Left ventricle myocardium inferior (tissue), 1 donor: ENCODE measurements at places on chromosomes 6 and 20.

DNA sequence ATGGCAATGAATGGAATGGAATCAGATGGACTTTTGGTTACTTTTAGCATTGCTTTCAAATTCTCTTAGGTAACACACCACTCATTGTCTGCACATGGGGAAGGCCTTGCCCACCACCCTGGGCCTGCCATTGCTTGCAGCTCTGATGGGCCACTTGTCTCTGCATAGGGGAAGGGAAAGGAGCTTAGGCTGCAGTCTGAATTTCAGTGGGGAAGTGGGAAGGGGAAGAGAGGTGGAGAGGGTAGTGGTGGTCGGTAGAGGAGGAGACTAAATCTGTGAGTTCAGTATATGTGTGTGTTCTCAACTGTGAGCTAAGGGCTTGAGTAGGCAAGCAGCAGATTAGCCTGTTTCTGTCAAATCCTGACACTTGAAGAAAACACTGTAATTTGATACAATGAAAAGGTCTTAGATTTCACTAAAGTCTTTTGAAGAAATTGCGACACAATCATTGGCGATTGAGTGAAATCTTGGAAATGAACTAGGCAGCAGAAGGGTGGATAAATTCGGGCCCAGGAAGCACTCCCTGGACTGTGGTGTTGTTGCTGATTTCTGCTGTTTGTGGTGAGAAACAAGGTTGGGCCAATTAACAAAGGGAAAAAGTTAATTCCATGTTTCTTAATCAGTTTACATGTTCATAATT lies 80.6 kb downstream of the OTOR start:
- no peak for DNase-seq

DNA sequence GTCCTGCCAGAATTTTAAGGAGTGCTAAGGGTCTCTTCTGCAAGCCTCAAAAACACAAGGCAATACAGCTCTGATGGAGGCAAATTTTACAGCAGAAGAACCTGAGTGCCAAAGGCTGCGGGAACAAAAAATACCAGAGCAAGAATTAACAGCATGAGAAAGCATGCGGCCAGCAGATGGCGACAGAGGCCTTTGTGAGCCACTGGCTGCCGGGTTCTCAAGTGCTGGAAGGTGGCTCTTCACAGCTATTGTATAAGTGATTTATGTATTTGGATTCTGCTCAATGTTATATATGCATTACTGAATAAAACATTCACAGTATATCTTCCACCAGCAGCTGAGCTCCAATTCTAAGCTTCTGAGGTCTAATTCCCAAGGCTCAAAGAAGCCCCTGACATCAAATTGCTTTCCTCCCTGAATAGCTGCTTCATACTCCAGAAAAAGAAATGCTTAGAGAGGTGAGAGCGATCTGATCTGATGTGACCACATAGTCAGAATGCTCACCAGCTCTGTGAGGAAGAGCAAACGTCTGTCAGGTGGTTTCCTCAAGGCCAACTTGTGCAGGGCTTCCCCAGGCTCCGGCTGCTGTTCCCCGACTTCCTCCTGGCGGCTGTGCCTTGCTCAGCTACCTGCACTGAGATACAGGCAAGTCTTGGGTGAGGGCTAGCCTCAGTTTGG lies 58.6 kb downstream of the PPP1R3G start:
- peak; percentile 88 for DNase-seq

- DNase-seq, result no peak
Observed at GRCh38 chr6:54935739-54936138, 89.2 kb downstream of the FAM83B start.

- no peak for DNase-seq
Observed at GRCh38 chr6:75301537-75301936, 16.9 kb upstream of the TMEM30A start.

GRCh38 chr6:169454204-169454871 lies 200.7 kb upstream of the THBS2 start:
- DNase-seq, result no peak

- DNase-seq, result no peak
Observed at GRCh38 chr6:119552021-119552420, 202.5 kb upstream of the MAN1A1 start.

GRCh38 chr6:43740321-43740960 lies 29.6 kb upstream of the VEGFA start:
- no peak for DNase-seq

DNA sequence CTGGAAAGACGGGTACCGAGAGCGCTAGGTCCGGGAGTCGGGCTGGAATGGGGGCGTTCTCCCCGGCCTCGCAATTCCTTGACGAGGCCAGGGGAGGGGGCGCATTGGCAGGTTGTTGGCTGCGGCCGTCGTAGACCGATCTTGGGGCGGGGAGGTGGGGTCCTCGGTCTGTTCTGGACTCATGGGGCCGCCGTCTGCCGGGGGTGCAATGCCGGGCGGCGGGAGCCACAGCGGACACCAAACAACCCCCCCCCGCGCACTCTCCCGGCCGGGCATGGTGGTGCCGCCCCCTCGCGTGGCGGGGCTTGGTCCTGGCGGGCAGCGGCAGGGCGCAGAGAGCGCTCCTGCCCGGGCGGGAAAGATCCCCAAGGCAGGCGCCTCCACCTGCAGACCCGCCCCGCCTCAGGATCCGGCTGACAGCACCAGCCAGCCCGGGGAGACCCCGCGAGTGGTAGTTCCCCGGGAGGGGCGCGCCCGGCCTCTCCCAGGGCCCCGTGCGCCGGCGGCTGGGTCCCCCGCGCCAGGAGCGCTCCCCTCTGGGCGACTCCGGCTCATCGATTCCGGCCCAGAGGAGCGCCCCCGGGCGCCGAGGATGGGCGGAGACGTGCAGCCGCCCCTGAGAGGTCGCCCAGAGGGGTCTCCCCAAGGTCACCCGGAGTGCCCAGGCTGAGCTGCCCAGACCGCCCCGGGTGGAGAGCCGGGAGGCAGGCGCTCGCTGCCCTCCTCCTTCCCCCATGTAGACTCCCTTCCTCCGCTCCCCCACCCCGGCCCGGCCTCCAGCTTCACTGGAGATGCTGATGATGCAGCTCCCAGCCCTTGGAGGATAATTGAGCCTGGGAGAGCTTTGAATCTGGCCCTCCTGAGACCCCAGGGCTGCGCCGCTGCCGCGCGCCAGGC lies 709 bp downstream of the PPP1R16B start:
- DNase-seq, result peak; percentile 18

DNA sequence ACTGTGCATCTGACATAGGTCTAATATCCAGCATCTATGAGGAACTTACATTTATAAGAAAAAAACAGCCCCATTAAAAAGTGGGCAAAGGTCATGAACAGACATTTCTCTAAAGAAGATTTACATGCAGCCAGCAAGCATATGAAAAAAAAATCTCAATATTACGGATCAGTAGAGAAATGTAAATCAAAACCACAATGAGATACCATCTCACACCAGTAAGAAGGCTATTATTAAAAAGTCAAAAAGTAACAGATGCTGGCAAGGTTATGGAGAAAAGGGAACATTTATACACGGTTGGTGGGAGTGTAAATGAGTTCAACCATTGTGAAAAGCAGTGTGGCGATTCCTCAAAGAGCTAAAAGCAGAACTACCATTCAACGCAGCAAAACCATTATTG lies 13.1 kb downstream of the METTL24 start:
- DNase-seq, result no peak

- DNase-seq, result no peak
Observed at GRCh38 chr6:112743323-112743722, 396.2 kb downstream of the RFPL4B start.

DNA sequence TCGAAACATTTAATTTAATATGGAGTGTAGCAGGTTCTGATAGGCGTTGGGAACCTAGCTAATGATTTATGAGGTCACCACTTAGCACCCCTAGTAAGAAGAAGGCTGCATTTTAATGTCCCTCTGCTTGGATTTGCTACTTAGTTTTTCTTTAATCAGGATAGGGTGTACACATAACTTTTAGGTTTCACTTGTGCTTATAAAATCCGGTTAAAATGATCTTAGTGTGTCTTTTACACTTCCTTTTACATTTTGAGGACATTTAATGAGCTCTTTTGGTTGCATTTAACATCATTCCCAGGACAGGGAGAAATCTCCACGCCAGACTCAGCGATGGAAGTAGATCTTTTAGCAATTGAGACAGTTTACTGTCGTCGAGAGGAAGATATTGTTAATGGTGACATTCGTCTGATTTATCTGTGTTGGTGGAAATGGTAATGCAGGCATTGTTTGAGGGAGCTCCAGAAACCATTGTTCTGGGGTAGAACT lies 5.6 kb downstream of the TFAP2A start:
- no peak for DNase-seq

- no peak for DNase-seq
Observed at GRCh38 chr6:43996618-43997344, 130.5 kb downstream of the MRPL14 start.

GRCh38 chr20:46316984-46317684 lies 8.8 kb upstream of the CDH22 start:
- no peak for DNase-seq

GRCh38 chr6:21001736-21002135 lies 467.5 kb downstream of the CDKAL1 start:
- no peak for DNase-seq

GRCh38 chr20:56430461-56430860 lies 18.4 kb downstream of the CASS4 start:
- no peak for DNase-seq

GRCh38 chr6:155894758-155895157 lies 439.1 kb upstream of the NOX3 start:
- DNase-seq, result no peak

- peak; percentile 39 for DNase-seq
Observed at GRCh38 chr20:3420211-3420707, 12.8 kb upstream of the DNAAF9 start.

DNA sequence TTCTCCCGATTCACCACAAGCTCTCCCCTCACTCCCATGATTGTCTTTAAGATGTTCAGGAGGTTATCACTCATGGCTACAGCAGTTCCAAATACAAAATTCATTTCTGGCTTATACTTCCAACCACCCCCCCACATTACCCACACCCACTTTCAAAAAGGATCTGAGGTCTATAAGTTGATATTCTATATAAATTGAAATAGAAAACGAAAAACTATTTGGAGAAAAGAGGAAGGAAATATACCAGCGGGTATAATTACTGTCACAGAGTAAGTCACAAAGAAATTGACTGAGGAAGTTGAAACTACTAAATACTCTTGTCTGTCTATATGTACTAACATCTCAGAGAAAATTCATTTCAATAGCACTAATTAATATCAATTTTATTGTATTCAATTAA lies 112.7 kb upstream of the TNFAIP3 start:
- DNase-seq, result no peak

- DNase-seq, result no peak
Observed at GRCh38 chr6:87907521-87907920, 140.1 kb upstream of the SPACA1 start.

GRCh38 chr6:86192123-86192522 lies 549.4 kb upstream of the SYNCRIP start:
- DNase-seq, result no peak

GRCh38 chr20:60691966-60692615 lies 560.0 kb upstream of the CDH4 start:
- no peak for DNase-seq

DNA sequence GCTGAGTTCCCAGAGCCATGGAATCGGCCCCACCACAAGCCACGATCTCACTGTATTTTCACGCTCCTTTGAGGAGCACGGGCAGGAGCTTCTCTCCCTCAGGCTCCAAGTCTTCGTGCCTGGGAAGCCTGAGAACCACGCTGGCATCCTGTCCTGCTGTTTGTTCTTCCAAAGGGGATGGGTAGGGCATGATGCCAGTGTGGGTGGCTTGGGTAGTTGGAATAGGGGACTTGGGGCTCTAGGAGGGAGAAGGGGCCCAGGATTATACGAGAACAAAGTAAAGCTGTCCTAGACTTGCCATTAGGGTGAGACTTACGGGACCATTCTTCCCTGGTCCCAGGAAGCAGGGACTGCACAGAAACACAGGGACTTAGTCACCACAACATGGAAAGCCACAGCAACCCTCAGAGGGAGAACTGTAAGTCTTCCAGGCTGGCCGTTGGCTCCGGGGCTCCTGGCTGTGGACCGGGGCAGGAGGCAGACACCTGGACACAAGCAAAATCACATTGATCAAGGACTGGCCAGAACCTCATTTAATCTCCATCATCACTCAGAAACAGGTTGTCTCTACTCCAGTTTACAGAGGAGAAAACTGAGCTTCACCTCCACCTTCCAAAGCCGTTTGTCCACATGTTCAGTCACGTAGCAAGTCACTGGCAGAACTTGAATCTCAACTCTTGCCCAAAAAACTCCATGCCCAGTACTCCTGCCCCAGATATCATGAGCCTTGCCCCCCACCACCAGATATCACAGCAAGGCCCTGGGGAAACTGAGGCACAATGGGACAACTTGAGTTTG lies 1.3 kb downstream of the CCN5 start:
- DNase-seq, result no peak

- DNase-seq, result no peak
Observed at GRCh38 chr20:32941155-32941885, 62.9 kb downstream of the SUN5 start.

- DNase-seq, result no peak
Observed at GRCh38 chr6:15809367-15809766, 146.5 kb upstream of the DTNBP1 start.

- DNase-seq, result no peak
Observed at GRCh38 chr20:59247731-59248684, 52.4 kb upstream of the EDN3 start.

DNA sequence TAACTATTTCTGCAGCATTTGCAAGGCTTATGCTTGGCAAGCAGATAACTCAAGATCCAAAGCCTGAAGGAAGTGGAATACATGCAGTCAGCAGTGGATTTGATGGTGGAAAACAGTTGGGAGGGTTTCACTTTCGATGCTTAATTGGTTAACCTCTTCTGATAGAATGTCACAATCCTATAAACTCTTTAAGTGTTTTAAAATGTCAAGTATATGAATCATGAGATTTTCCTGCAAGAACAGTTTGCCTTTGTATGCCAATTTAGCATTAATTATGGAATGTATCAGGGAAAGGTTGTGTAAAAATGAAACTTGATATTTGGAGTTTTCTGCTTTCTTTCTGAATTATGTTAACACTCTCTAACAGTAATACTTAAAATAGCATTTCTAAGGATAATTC lies 36.6 kb downstream of the NKX2-4 start:
- DNase-seq, result no peak

- DNase-seq, result no peak
Observed at GRCh38 chr20:47290008-47290407, 66.5 kb downstream of the ZMYND8 start.

GRCh38 chr6:84605298-84605697 lies 159.1 kb downstream of the TBX18 start:
- DNase-seq, result no peak

DNA sequence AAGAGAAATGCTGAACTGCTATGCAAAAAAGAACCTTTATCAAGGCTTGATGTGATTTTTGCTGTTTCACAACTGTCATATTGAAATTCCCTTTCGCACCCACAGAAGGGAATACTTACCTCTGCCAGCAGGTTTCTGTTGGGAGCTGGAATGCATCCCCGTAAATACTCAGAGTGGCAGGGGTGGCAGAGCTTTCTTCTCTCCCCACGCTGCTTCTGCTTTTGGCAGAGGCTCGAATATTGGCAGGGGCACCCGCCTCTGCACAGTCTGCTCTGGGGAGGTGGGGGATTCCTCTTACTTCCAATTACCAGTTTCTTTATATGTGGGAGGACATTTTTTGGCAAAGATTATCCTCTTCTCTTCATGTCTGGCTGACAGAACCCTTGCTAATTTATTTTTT lies 28.4 kb downstream of the TMEM200A start:
- no peak for DNase-seq
